ENCODE measurements at places on chromosomes 16 and 17. TPM values are rescaled to one million over a fixed set of nuclear protein-coding genes. Genes with fewer than 3 reads are reported as not detected.

DNA sequence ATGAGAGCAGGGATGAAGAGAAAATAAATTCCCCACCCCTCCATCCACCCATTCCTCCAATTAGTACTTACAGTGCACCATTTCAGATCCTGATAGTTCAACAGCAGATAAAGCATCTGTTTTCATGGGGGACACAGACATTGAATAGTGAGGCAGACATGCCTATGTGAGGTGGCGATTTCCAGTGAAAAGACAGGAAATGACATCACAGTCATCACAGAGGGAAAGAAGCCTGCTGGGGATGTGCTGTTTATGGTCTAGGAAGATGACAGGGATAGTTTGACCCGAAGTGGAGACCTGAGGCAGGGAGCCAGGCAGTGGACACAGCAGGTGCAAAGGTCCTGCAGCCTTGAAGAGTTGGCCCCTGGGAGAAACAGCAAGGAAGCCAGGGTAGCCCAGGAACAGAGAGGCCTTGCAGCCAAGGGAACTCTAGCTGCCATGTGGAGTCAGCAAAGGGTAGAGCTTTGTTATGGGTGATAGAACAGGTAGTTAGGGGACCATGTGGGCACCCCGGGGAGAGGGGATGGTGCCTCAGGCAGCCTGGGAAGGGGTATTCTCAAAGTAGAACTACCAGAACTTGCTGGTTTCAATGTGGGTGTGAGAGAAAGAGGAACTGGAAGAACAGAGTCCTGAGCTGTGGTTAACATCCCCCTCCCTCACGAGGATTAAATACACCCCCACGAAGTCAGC lies 256.6 kb downstream of the CPPED1 start:
- no peak for DNase-seq
- no peaks in the 10 kb centered on the region for H3K36me3 ChIP-seq
- no peak overlapping the region for H3K4me3 ChIP-seq
- H3K27me3 ChIP-seq, result no peaks in the 10 kb centered on the region

DNA sequence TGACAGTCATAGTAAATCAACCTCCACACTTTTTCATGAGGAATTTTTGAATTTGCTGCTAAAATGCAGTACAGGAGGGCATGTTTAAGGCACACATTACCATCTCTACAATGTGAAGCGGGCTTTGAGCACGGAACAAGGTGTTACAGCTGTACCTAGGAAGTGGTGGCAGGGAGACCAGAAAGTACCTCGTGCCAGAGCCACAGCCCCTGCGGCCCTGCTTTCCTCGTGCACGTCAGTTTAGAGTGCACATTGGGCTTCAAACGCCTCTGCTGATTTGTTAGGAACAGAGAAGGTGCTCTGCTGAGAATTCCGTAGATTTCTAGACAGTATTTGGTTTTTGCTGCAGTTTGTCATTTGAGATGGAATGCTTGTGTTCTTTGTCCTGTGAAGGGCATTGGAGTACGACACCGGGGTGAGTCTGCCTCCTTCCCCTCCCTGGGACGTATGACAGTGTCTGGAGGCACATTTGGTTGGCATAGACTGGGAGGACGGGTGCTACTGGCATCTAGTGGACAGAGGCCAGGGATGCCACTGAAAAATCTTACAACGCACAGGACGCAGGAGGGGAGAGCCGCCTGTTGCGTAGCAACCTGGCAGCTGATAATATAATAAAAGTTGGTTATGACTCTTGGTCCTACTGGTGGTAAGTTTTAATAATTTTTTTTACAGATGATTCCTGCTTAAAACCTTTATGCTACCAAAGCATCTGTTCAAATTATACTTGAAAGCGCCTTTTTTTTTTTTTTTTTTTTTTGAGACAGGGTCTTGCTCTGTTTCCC lies 9.1 kb downstream of the FOXK2 start:
- no peaks in the 10 kb centered on the region for H3K27me3 ChIP-seq
- peak overlapping the region; percentile 70 for H3K27ac ChIP-seq
- DNase-seq, result peak; percentile 58
- H3K36me3 ChIP-seq, result no peaks in the 10 kb centered on the region
- H3K4me1 ChIP-seq, result peaks cover 62% of the 10 kb centered on the region

ALDOC gene
- total RNA-seq, result 154 TPM

- no peaks in the 10 kb centered on the region for H3K27me3 ChIP-seq
- H3K36me3 ChIP-seq, result no peaks in the 10 kb centered on the region
- H3K27ac ChIP-seq, result no peak overlapping the region
- peaks cover 6% of the 10 kb centered on the region for H3K4me1 ChIP-seq
- no peak overlapping the region for H3K4me3 ChIP-seq
Observed at GRCh38 chr16:85449191-85449884, 163.8 kb upstream of the GSE1 start.

DNA sequence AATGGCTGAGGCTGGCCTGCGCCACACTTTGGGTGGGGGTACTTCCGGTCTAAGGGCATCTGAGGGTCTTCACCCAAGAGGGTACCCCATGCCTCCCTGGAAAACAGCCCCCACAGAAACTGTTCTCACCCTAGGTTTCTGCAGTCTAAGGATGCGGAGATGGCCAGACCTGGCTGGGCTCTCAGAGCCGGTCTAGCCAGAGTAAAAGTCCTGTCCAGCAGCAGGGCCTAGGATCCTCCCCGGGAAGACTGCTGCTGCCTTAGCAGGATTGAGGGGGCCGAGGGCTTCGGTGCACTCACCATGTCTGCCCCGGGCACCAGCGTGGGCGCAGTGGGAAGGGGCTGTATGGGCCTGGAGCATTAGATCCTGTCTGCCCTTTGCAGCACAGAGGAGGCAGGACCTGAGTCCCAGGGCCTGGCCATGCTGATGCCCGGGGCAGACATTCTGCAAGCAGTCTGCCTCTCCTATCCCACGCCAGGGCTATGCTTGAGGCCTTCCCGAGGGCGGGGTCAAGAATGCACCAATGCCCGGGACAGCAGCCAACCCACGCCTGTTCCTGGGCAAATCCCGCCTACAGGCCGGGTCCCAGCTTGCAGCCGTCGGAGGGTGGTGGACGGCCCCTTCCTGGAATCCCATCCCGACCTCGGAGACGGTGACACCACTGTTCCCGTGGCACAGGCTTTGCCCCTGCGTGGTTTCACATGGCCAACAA lies 54.7 kb downstream of the CBFA2T3 start:
- H3K4me1 ChIP-seq, result peaks cover 60% of the 10 kb centered on the region
- peak overlapping the region; percentile 27 for H3K4me3 ChIP-seq
- no peaks in the 10 kb centered on the region for H3K27me3 ChIP-seq
- peak; percentile 93 for DNase-seq

OR2C1 gene
- not detected for total RNA-seq

GRCh38 chr17:29042679-29043538 lies at the start of gene PIPOX:
Gene PIPOX, plus strand, starts transcription at chr17:29043141. Its CDS starts 85 bp downstream, at chr17:29043226.
- no peak within 1 kb of the TSS for H3K27ac ChIP-seq
- no peak for DNase-seq
- no peaks in the 10 kb centered on the region for H3K4me1 ChIP-seq
- peak within 1 kb of the TSS; percentile 6 for H3K4me3 ChIP-seq
- H3K27me3 ChIP-seq, result no peaks in the 10 kb centered on the region
- no peaks in the 10 kb centered on the region for H3K36me3 ChIP-seq

SARM1 gene
- 11.3 TPM for total RNA-seq

DNA sequence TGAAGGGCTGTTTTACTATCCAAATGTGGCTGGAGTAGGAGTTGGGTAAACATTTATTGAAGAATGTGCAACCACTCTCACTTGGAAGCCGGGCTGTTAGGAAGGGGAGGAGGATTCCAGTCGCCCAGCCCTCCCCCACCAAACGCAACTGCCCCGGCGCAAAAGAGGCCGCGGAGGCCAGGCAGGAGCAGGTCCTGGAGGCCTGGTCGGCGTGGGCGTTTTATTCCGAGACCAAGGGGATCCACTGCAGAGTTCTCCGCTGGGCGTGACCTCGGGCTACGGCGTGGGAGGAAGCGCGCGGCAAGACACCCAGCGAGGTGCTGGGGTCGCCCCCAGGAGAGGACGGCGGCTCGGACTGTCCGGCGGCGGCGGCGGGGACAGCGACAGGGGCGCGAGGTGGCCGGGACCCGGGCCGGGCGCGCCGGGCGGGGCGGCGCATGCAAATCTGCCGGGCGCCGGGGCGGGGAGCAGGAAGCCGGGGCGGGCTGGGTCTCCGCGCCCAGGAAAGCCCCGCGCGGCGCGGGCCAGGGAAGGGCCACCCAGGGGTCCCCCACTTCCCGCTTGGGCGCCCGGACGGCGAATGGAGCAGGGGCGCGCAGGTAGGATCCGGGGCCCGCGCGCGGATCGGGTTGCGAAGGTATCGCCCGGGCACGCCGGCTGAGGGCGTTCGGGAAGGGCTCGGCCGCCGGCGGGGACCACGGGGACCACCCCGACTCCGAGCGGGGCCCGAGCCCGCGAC lies at the start of gene IL4R:
Gene IL4R (plus strand): TSS at position 553 of the 739 bp plus-strand sequence. CDS start 26,230 bp downstream, outside the sequence.
- peaks cover 4% of the 10 kb centered on the region for H3K4me1 ChIP-seq
- no peaks in the 10 kb centered on the region for H3K36me3 ChIP-seq
- no peaks in the 10 kb centered on the region for H3K27me3 ChIP-seq
- H3K27ac ChIP-seq, result peak within 1 kb of the TSS; percentile 98
- peak; percentile 89 for DNase-seq
- H3K4me3 ChIP-seq, result peak within 1 kb of the TSS; percentile 66

GRCh38 chr16:72013389-72013788 lies 4.8 kb downstream of the DHODH start:
- peaks cover 9% of the 10 kb centered on the region for H3K4me1 ChIP-seq
- peak overlapping the region; percentile 70 for H3K27ac ChIP-seq
- H3K4me3 ChIP-seq, result no peak overlapping the region
- no peaks in the 10 kb centered on the region for H3K27me3 ChIP-seq

DNA sequence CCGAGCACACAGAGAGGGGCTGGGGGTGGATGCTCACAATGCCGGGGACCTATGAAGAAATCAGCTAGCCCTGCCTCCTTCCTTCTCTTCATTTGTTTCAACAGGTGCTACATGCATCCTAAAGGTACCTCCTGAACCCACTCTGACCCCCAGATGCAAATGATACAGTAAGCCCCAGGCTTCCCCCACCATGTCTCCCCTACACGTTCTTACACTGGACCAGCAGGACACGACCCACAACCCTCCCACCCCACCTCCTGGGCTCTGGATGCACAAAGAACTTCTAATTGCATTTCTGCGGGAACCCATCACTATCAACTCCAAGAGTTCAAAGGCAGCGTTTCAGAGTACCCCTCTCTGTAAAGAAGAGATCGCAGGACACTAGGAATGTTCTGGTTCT lies 2.1 kb downstream of the XYLT1 start:
- peaks cover 21% of the 10 kb centered on the region for H3K27me3 ChIP-seq
- H3K36me3 ChIP-seq, result no peaks in the 10 kb centered on the region
- H3K4me3 ChIP-seq, result peak overlapping the region; percentile 4
- peaks cover 6% of the 10 kb centered on the region for H3K4me1 ChIP-seq
- no peak for DNase-seq
- H3K27ac ChIP-seq, result no peak overlapping the region

GRCh38 chr17:33125552-33125950 lies 133.9 kb downstream of the SPACA3 start:
- no peaks in the 10 kb centered on the region for H3K4me1 ChIP-seq
- H3K4me3 ChIP-seq, result no peak overlapping the region
- H3K27ac ChIP-seq, result no peak overlapping the region
- DNase-seq, result no peak
- no peaks in the 10 kb centered on the region for H3K36me3 ChIP-seq

Data from heart left ventricle (tissue), 16 donors.